ENCODE measurements at places on chromosomes 11 and 22.

GRCh38 chr22:47919001-47919441 is 1156.6 kb downstream of the TBC1D22A start:
- no peak for DNase-seq

DNA sequence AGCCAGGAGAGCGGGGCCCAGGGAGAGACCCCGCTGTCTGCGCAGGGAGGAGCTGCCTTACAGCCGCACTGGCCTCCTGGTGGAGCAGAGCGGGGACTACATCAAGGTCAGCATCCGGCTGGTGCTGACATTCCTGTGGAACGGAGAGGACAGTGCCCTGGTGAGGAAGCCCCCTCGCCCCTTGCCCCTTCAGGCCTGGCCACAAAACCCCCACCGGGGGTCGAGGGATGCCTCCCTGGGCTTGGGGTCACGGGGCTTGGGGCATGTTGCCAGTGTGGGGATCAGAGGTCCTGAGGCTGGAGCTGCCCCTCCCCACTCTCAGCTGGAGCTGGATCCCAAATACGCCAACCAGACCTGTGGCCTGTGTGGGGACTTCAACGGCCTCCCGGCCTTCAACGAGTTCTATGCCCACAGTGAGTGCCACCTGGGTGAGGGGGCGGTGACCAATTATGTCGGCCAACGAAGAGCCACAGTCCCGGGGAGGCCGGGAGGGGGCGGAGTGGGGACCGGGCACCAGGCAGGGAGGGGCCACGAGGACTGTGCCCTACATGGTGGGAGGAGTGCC is 4.2 kb downstream of the MUC5B start:
- DNase-seq, result peak; percentile 12

DNA sequence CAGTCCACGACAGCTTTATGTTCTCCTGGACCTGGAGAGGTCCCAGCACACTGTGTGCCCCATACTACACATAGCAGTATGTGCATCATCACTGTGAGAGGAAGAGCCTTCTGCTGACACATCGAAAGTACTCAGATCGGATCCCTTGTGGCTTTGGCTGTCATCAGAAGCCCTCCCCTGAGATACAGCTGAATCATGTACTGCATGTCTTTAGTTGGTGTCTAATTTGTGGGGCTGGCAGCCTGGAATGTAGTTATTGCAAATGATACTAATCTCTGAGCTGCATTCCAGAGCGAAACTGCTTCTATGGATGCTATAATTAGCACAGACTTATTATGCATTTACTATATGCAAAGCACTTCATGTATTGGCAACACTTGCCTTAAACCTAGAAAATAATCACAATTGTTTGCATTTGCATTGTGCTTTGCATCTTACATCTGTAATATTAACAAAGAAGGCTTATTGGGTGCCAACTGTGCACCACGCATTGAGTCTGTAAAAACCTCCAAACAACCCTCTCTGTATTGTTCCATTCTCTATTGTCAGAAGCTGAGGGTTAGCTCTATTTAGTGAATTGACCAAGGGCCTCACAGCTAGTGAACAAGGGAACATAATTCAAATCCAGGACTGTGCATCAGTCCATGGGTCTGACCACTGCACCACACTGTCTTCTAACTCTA is 89.2 kb upstream of the CRTAM start:
- DNase-seq, result peak; percentile 52

DNA sequence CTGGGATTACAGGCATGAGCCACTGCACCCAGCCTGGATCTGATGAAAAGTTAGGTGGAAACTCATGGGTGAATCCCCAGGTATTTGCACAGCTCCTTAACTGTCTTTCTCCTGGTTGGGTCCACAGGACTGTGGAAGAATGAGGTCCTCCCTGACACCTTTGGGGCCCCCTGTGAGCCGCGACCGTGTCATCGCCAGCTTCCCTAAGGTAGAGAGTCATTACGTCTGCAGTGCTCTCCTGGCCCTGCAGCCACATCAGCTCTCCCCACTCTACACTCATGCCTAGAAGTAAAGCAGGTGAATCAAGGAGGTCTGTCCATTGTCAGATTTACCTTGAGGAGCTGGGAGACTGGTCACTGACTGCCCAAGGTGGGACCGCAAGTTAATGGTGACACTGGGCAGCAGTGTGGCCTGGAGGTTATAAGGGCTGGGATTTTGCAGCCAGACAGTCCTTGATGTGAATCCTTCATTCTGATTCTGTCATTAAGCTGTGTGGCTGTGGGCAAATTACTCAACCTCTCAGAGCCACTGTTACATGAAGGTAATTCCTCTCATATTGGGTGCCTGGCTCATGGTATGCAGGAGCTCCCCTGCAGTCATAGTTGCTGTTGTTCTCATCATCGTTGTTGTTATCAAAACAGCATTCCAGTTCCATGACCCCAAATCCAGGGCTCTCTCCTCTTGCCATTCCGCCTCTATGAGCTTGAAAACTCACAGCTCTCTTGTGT is 1.4 kb downstream of the RAB36 start:
- no peak for DNase-seq
